ENCODE measurements at places on chromosomes 16 and 17.

DNA sequence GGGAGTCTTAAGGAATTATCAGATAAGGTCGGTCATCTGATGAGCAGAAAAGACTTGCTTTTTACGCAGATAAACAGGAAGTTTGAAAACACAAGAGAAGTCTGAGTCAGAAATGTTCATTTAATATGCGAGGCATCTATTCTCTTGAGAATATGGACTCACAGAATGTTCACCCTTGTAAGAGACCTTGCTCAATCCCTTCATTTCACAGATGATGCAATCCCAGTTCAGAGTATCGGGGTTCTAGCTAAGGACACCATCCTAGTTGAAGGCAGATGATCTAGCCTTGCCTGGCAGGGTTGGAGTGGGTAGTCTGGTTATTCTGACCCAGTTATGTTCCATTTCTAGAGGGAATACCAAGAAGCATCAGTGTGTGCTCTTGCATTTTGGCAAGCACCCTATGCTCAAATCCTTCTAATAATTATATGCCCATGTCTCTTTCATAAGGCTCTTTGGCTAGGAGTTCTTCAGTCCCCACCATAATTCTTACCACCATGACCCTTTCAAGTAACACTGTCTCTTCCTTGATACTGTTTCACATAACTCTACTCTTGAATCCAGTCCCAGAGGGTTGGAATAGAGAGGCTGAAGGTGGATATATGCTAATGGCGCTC, 42.5 kb downstream of the YPEL2 start:
- DNase-seq, result no peak

DNA sequence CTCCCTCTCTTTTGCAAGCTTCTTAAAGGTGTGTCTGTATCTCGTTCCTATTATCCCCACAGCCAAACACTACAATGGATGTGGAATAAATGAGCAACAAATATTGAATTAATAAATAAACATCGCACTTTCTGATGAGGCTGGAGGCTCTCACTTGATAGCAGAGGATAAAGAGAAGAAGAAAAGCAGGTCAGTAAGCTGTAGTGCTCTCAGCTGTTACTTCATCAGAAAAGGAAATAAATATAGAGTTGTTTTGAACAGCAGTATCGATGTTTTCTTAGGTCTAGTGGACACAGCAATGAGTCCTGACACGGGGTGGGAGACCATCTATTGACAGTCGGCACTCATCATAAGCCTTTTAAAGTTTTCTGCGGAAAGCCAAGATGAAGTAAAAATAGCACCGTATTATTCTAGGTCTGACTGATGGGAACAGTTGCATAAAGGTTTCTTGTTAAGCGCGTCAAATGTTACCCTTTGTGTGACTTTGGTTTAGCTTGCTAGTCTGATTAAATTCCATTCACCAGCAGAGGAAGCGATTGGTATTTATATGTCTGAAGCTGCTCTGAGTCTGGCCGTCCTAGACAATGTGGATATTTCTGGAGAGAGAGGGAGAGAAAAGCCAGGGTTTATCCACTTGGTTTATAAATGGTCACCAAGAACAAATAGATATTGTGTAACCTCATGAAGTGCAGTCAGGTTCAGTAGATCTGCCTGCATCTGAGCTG, 646.1 kb downstream of the CDH11 start:
- no peak for DNase-seq

GRCh38 chr16:78240459-78241222, 141.2 kb downstream of the WWOX start:
- DNase-seq, result no peak

- DNase-seq, result no peak
Observed at GRCh38 chr16:76444832-76445231, 167.6 kb downstream of the CNTNAP4 start.

DNA sequence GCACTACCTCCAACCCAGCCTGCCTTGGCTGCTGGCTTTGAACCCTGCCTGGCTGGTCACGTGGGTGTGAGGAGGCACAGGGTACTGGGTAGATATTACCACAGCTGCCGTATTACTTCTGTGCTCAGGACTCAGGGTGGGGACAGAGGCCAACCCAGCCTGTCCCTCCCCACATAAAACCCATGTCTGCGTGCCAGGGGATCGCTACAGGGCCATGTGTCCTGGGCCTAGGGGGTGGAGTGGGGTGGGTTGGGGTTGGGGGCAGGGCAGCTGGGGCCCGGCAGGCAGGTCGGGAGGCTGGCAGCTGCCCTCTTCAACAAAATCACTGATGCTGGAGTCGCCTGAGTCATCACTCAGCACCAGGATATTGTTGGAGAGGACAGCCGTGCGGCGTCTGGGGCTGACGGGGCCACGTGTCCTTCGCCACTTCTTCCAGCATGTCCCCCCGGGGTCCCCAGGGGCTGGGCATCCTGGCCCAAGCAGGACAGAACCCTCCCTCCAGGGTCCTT, 39.7 kb upstream of the PVALEF start:
- no peak for DNase-seq

GRCh38 chr17:10748531-10749181, 18.8 kb upstream of the TMEM220 start:
- no peak for DNase-seq

GRCh38 chr17:12402963-12403622, 262.6 kb upstream of the MYOCD start:
- no peak for DNase-seq

DNA sequence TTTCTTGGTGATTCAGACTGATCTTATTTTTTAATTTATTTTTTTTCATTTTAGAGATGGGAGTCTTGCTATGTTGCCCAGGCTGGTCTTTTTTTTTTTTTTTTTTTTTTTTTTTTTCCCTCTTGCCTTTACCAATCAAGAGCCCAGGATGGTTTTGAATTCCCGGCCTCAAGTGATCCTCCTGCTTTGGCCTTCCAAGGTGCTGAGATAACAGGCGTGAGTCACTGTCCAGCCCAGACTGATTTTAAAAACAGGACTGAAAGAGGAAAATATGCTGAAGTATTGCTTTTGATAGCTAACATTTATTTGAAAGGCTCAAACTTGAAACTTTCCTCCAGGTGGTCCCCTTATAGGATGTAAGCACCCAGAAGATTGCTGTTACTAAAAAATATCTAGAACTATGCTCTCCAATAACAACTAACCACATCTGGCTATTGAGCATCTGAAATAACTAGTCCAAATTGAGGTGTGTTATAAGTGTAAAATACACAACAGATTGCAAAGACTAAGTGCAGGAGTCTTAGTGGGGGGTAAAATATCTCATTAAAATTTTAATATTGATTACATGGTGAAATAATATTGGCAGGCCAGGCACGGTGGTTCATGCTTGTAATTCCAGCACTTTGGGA, 15.8 kb upstream of the BRIP1 start:
- no peak for DNase-seq

GRCh38 chr16:55576384-55576783, 9.9 kb downstream of the CAPNS2 start:
- DNase-seq, result no peak

DNA sequence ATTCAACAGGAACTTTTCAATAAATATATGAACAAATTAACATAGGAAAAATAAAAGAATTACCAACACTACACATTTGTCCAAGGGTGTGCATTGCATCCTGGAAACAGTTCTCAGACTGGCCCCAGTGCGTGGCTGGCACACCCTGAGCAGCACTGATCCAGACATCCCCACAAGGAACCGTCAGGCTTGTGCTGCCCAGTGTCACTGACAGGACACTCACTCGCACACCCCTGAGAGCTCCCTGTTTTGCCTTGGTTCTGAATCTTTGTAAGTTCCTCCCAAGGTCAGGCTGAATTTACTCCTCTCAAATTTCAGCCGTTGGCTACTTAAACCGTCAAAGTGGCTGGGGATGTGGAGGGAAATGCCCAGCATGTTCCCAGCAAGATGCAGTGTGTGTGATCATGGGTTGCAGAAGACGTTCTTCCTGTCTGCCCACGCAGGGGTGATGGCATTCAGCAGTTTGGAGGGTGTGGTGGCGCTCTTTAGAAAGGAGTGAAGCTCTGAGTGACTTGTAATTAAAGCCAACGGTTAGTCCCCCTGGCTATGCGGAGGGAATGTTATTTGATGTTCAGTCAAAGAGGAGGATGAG, 1.7 kb downstream of the MT2A start:
- DNase-seq, result no peak

DNA sequence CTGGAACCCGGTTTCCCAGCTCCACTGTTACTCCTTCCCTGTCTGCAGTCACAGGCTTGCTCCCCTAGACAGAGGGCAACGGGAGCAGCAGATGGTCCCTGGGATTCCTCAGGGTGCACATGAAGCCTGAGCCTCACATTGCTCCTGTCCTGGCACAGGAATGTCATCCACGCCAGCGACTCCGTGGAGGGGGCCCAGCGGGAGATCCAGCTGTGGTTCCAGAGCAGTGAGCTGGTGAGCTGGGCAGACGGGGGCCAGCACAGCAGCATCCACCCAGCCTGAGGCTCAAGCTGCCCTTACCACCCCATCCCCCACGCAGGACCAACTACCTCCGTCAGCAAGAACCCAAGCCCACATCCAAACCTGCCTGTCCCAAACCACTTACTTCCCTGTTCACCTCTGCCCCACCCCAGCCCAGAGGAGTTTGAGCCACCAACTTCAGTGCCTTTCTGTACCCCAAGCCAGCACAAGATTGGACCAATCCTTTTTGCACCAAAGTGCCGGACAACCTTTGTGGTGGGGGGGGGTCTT, 1.6 kb upstream of the DECR2 start:
- no peak for DNase-seq

DNA sequence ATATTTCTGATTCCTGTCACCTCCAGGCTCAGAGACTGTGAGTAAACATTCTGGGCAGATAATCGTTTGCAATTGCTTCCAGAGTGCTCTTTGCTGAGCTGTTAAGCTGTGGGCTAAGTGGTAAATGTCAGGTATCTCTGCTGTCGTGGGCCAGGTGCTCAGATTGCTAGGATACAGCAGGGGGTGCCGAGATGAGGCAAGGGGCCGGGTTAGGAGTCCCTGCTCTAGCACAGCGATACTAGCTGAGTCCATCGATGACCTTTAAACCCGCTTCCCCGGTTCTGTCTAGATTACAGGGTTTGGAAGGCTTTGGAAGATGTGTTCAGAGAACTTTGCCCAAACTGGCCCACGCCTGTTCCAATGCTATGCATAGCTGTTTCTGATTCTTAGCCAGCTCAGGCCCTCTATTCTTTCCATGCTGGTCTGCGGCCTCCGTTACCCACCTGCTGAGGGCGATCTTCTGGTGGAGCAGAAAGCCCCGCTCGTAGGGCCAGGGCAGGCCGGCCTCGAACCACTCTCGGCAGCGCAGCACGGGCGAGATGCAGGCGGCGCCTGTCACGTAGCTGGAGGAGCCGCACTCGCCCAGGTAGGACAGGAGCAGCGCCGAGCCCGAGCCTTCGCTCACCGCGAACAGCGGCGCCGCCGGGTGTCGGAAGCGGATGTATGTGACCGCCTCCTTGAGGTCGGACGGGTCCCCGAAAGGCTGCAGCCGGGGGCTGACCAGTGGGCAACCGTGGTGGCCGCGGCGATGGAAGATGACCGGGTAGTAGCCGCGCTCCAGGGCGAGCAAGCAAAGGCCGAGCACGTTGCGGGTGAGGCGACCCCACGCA, 979 bp downstream of the ABHD15 start:
- peak; percentile 20 for DNase-seq

DNA sequence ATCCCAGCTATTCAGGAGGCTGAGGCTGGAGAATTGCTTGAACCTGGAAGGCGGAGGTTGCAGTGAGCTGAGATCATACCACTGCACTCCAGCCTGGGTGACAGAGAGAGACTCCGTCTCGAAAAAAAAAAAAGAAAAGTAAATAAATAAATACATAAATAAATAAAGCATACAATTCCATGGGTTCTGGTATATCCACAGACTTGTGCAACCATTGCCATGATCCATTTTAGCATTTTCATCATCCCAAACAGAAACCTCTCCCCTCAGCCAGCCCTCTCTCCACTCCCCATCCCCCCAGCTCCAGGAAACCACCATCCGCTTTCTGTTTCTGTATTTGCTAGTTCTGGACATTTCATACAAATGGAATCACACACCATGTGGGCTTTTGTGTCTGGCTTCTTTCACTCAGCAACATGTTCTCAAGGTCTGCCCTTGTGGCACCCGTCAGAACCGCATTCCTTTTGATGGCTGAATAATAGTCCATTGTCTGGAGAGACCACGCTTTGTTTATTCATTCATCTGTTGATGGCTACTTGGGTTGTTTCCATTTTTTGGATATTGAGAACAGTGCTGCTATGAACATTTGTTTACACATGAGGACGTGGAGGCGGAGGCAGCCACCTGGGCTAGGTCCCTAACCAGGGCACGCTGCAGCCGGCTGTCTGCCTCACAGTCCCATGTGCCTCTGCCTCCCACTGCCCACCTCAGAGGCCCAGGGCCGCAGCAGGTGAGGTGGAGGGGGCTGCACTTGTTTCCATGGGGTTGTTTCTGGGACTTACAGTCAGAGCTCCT, 76.2 kb downstream of the NT5M start:
- no peak for DNase-seq

GRCh38 chr16:26614237-26614841, 452.4 kb upstream of the C16orf82 start:
- DNase-seq, result no peak

- no peak for DNase-seq
Observed at GRCh38 chr17:322006-322780, 30.4 kb downstream of the RPH3AL start.
